HT1080 (cell line): ENCODE measurements at places on chromosomes 3 and 15. TPM values are rescaled to one million over a fixed set of nuclear protein-coding genes. Genes with fewer than 3 reads are reported as not detected.
A peak's percentile ranks its signal among the peaks of the same experiment; 100 is the strongest.

GRCh38 chr3:152430223-152431002 is 161.7 kb downstream of the MBNL1 start:
- DNase-seq, result no peak

GRCh38 chr3:194083637-194084224 is 52.2 kb upstream of the HES1 start:
- no peak for DNase-seq

- peak; percentile 8 for DNase-seq
Measured at GRCh38 chr3:16012086-16012485, 162.4 kb upstream of the GALNT15 start.

DNA sequence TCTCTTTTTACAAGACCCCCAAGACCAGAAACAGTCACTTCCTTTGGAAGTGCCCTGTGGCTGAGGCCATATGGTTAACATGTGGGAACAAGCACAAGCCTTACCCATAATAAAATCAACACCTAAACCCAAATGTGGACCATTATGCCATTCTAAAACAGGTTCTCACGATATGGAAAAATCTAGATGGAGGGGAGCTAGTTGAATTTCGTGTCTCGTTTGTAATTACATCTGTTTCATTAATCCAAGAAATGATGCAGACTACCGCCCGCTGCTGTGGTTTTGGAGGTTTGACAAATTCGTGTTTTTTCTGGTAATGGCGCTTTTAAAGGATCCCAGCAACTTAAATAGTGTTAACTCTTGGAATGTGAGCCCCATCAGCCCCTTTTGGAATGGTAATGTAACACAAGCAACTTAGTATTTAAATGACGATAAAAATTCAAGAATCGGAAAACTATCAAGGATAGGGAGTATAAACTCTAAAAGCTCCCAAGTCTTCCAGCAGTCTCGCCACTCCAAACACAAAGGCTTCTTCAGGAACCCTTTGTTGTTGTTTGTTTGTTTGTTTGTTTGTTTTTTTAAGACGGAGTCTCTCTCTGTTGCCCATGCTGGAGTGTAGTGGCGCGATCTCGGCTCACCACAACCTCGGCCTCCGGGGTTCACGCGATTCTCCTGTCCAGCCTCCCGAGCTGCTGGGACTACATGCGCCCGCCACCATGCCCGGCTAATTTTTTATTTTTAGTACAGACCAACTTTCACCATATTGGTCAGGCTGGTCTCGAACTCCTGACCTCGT is 1.1 kb downstream of the CNBP start:
- peak; percentile 63 for DNase-seq

GRCh38 chr3:162558016-162558415 is 1061.4 kb downstream of the OTOL1 start:
- no peak for DNase-seq

DNA sequence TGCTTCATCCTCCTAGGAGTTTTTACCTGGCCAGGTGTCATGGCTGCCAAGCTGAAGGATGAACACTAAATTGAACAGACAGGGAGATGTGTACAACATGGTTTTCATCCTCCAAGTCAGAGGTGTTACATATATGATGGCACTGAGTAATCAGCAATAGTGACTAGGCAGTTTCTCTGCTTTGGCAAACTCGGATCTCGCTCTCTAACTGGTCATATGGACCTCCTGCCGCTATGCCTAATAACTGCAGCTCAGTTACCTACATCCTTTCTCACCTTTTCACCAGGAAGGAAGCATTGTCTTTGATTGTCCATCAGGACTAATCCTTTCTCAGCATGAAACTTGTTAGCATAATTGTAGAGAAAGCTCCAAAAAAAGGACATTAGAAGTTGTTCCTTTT is 175.9 kb upstream of the PLSCR5 start:
- DNase-seq, result no peak

DNA sequence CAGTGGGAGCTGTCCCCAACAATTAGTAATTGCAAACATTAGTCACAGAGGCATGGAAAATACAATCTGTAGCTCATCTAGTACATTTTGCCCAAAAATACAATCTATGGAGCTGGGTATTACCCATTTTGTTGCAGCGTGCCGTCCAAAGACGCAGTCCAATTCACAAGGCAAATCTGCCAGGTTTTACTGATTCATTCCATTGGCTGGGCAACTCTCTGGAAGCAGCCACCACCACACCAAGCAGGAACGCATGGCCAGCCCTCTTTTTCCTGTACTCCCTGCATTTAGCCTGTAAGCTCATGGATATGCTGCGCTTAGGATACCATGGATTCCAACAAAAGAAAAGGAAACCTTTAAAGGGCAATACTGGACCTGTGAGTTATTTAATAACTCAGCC is 60.5 kb upstream of the ARRDC4 start:
- DNase-seq, result no peak

DNA sequence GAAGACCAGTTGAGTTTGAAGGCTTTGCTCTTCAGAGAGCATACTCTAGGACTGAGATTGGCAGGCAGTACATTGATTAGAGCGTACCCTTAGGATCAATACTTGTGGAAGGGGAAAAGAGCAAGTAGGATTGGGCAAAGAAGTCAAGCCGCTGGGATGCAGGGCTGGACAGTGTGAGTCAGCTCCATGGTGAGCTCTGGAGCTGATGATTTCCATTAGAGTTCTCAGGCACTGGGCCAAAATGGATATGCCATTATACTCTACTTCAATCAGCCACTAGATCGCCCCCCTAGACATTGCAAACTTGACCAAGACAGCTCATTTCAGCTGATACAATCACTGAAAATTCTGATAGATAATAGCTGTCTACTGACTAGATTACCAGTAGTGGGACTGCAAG is 432.7 kb upstream of the ALCAM start:
- DNase-seq, result peak; percentile 28

- no peak for DNase-seq
Measured at GRCh38 chr15:66489179-66489791, 8.3 kb downstream of the SNAPC5 start.

DNA sequence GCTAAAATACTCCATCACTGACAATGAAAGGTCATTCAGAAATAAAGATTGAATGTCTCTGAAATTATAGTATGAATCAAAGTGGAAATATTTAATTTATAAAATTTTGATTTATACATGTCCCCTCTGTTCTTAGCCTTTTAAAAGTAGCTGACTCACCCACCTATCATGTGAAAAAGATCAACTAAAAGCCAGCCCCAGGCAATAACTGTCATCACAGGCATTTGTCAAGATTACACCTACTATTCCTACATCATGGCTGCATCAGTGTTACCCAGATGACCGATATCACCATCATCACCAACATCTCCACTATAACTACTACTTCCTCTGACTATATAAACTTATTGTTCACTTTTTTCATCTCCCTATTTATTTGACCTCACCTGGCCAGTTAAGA is 14.3 kb upstream of the PIK3R4 start:
- peak; percentile 56 for DNase-seq

- no peak for DNase-seq
Measured at GRCh38 chr3:171184372-171184771, 157.9 kb upstream of the SLC2A2 start.

- DNase-seq, result peak; percentile 30
Measured at GRCh38 chr3:109050591-109051167, 67.3 kb downstream of the MORC1 start.

DNA sequence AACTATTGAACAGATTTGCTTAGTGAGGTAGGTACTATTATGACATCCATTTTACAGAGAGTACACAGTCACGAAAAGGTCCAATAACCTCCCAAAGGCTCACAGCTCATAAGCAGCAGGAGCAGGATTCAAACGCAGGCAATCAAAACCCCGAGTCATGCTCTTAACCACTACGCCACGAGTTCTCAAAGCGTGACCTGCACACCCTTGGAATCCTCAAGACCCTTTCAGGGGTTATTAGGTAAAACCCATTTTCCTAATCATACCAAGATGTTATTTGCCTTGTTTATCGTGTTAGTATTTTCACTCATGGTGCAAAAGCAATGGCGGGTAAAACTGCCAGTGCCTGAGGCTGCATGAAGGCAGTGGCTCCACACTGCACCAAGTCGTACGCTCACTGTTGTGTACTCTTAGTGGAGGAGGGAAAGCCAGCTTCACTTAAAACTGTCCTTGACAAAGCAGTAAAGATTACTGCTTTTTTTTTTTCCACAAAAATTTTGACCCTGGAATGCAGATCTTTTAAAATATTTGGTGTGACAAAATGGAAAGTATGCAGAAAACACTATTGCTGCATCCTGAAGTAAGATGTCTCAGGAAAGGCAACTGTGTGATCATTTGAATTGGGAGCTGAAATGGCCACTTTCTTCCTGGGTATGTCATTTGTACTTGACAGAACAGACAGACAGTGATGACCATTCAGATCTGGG is 96.1 kb downstream of the IGF2BP2 start:
- DNase-seq, result peak; percentile 15

- no peak for DNase-seq
Measured at GRCh38 chr15:39736412-39737195, 46.0 kb downstream of the FSIP1 start.

DNA sequence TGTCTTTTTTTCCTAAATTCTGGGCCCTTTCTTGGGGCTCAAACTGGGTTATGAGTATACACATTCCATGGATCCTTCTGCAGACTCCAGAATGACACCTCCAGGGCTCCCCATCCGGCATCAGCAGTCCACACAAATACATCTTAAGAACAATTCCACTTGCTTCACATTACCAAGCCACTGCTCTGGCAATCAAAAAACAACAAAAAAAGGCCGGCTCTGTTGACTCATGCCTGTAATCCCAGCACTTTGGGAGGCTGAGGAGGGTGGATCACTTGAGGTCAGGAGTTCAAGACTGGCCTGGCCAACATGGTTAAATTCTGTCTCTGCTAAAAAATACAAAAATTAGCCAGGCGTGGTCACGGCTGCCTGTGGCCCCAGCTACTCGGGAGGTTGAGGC is 49.9 kb upstream of the LPP start:
- DNase-seq, result peak; percentile 21

DNA sequence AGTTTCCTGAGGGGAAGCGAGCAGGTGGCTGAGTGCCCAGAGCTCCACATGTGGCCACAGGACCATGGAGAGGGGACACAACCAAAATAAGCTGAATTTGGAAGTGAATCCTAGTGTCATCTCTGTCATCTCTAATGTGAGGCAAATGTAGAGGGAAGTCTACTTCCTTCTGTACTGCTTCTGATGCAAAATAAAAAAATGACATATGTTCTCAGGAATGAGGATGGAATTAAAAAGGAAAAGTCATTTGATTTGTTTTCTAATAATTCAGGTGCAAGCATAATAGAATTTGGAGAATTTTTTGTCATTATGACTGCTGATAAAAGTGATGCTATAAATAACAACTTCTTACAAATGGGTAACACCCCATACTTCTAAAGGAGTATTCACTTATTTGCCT is 59.5 kb upstream of the POU1F1 start:
- no peak for DNase-seq

DNA sequence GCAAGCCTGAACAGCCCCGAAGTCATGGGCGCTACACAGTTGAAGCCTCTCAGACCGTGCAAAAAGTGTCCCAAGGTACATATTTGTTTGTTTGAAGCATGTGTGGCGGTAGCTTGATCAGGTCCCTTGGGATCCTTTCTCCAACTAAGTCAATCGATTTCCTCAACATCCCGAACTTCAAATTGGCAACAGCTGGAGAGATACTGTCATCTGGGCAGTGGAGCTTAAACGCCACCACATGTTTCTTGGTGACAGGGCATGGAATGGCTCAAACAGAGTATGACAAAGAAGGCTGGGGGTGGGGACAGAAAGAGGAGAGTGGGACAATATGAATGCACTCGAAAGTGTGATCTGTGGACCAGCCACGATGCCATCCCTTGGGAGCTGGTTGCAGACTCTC is 84.9 kb upstream of the PSMD6 start:
- DNase-seq, result no peak

PIERCE2 gene
- total RNA-seq, result 0.27 and 1.00 TPM in 2 replicates

ESYT3 gene
- 0.02 and 0.40 TPM in 2 replicates for total RNA-seq

PEX5L gene
- total RNA-seq, result 1.5 and 1.7 TPM in 2 replicates
